Putamen (tissue), 1 donor: ENCODE measurements at places on chromosomes 12 and 14.
A peak's percentile ranks its signal among the peaks of the same experiment; 100 is the strongest.

- DNase-seq: peak; percentile 36
Observed at GRCh38 chr14:57486767-57487379, 6.8 kb downstream of the CCDC198 start.

- DNase-seq: no peak
Observed at GRCh38 chr12:74449872-74450271, 87.8 kb upstream of the ATXN7L3B start.

DNA sequence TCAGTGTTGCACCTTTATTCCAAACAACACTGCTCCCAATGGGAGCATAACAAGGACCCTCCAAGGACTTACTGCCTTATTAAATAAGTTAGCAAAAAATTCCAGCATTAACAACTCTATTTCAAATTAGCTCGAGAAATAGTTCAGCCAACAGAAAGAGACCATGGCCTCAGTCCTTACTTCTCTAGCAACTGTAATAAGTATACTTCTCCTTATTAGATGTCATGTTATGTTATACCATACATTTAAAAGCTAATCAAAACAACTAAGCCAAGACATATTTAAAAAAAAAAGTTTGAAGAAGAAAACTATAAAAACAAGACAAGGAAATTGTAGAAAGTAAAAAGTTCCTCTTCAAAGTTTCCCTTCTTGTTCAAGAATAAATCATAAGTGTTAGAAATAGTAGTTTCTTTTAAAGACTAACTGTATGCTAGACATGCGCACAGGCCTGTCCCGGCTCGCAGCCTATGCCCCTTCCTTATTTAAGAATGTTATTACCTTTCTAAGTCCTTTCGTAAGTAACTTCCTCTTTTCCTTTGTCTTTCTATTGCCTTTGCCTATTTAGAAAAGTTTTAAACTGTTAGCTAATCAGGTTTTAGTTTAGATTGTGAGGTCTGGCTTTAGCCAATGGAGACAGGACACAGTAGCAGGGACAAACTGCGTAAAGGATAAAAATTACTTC, 68.6 kb downstream of the RESF1 start:
- DNase-seq: no peak

DNA sequence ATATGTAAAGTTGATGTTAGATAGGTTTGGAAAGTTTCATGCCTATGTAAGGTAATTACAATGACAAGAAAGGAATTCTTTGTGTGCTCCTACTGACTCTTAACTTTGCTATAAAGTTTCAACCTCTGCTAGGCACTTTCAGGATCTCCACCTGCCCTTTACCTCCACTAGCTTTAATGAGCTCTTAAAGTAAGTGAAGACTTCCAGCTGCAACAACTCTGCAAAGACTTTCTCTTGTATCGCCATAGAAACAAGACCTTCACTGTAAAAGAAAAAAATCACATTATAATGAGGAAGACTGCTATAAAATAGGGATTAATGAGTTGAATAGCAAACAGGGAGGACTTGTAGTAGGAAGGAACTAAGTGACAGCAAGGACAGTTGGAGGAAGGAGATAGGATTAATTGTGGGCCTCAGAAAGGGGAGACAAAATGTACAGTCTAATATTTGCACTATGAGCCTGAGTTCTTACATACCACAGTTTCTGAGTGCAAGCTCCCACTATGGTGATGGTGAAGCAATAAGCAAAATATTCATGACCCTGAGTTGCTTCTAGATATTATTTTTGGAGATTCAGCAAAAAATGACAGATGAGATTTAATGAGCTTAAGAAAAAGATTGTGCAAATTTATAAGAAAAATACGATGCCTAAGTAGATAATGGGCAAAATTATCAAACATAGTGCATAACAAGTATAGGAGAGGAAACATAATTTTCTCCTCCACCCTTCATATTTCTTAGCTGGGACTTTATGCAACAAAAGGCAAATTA, 66.7 kb downstream of the DHRS2 start:
- DNase-seq: no peak

GRCh38 chr14:38199076-38199475, 8.6 kb upstream of the SSTR1 start:
- DNase-seq: no peak

- no peak for DNase-seq
Observed at GRCh38 chr14:33788161-33788560, 162.7 kb downstream of the EGLN3 start.

- DNase-seq: no peak
Observed at GRCh38 chr12:18658179-18658578, 79.6 kb downstream of the PLCZ1 start.

DNA sequence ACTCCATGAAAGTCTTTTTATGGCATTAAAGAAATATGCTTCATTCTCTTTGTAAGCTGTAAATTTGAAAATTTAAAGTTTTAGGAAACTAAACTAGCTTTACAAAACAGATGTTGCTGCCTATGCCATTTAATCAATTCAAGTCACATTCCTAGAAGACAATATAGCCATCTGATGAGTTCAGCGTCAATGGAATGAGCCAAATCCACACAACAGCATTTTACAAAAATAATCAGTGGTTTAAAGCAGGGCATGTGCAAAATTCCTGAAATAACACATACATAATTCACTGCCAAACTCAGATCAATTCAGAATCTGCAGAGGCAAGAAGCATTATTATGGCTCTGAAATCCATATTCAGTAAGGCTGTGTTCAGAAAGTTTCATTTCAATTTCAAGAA, 75.6 kb downstream of the MED13L start:
- no peak for DNase-seq

GRCh38 chr12:26245175-26245942, 50.0 kb downstream of the SSPN start:
- DNase-seq: no peak

GRCh38 chr12:15278816-15279658, 43.3 kb upstream of the PTPRO start:
- no peak for DNase-seq

- DNase-seq: no peak
Observed at GRCh38 chr14:74927225-74927624, 4.2 kb upstream of the RPS6KL1 start.

GRCh38 chr14:21384494-21384851, 654 bp upstream of the SUPT16H start:
- DNase-seq: no peak

DNA sequence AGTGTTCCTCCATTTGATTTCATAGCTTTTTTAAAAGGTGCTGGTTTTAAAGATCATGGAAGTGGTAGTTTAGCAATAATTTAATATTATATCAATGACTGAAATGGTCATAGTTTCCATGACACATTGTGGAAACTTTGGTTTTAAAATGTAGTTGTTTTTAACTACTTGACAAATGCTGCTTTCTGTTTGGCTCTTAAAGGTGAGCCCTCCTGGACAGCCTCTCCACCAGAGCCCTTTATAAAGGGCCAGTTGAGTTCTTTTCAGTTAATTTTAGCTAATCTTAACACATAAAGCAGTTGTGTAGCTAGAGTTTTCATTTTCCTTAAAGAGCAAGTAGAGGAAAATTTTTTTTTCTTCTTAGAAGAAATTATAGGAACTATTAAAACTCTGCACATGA, 14.0 kb downstream of the XPOT start:
- DNase-seq: no peak

DNA sequence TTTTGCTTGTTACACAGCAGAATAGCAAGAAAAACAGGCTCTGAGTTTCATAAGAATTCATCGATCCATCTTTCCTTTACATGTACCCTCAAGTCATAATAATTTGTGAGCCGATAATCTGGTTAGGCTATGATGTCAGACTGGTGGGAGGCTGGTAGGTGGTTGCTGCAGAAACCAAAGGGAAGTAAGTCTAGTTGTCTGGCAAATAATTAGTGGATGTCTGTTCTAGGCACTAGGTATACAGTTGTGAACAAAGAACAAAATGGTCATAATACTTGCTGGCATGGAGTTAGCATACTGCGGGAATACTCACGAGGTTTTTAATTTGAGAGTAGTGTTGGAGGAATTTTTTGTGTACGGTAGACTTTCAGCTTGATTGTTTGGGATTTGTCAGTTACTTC, 8.8 kb downstream of the SUSD6 start:
- DNase-seq: no peak

DNA sequence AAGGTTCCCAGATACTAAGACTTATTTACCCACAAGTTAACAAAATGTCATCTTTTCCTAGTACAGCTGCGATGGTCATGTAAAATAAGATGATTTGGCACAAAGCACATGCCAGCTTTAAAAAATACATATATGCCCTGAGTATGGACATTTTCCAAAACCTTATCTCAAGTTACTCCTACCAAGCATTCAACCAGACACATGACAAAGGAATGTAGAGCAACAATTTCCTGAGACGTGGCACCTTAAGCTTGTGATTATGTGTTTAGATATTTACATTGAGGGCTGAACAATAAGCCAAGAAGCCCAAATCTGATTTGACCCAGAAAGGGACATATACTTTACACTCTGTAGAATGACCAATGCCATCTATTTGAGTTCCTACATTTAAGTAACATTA, 24.5 kb upstream of the OVCH1 start:
- DNase-seq: no peak

- no peak for DNase-seq
Observed at GRCh38 chr12:98325003-98325402, 190.4 kb upstream of the TMPO start.

DNA sequence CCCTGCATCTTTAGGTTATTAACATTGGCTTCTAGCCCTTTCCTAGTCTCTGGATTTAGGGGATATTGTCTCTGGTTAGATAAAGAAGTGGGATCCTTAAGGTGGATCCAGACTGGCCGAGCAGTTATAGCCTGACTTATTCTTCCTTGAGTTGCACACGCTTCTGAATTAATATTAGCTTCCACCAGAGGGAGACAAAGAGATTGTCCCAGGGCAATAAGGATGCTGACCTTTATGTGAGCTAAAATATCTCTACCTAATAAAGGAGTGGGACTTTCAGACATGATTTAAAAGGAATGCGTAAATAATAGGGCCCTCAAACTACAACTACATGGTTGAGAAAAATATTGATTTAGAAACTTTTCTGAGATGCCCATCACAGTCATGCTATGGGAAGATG, 139.7 kb downstream of the SLCO1B3 start:
- DNase-seq: no peak
